Esophagus squamous epithelium (tissue), 5 donors: ENCODE measurements at places on chromosomes 6 and 20.

DNA sequence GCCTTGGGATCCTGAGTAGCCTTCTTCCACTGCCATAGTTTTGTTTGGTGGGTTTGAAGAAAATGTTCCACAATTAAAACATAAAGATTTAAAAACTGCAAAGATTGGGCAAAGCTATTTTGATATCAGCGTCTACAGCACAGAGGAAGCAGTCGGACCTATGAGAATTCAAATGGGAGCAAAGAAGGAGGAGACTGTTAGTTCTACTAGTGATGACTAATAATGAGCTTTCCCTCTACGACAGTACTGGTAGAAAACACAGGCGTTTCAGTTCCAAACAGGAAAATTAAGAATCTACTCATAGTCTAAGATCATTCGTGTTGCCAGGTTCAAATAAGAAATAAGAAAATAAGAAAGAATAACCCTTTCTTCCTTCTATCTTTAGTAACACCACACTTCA is 121.2 kb downstream of the INSM1 start:
- no peak for DNase-seq

DNA sequence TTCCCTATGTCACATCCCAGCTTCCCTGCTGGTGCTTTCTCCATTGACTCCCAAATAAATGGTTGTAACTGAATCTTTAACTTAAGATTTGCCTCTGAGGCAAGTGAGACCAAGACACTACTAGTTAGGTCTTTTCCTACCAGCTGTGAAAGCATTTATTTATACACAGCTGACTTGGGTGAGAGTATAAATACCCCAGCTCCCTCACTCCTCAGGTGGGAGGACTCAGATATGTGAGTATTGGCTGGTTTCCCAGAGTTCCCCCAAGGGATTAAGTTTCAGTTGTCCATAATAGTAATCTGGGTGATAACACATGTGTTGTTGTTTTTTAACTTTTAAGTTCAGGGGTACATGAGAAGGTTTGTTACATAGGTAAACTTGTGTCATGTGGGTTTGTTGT is 49.8 kb downstream of the CFAP61 start:
- DNase-seq = no peak

DNA sequence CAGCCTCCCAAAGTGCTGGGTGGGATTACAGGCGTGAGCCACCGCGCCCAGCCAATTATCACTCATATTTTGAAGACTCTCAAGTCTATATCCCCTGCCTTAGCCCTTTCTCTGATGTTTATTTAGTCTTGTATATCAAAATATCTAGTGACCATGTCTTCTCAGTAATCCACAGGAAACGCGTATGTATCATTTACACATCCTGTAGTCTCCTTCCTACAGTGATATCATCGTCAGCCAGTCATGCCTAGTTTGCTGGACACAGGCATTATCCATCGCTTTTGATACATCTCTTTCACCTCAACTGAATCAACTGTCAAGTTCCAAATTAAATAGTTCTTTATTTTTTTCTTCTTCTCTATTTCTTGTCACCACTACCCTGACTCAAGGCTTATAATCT is 223.7 kb downstream of the NKAIN2 start:
- DNase-seq = no peak

DNA sequence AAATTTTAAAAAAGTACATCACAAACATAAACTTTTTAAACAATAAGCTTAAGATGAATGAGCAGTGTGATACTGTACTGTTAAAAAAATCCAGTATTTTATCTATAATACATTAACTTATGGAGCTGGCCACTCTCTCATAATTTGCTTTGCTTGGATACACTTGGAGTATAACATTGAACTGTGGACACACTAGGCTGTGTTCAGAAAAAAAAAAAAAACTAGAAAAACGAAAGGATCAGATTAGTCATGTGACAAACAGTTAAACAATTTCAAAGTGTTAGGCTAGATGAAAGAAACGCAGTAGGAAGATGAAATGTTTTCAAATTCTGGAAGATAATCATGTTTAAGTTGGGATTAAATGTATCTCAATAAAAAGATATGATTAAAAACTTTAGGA is 220.0 kb downstream of the GRIK2 start:
- no peak for DNase-seq

DNA sequence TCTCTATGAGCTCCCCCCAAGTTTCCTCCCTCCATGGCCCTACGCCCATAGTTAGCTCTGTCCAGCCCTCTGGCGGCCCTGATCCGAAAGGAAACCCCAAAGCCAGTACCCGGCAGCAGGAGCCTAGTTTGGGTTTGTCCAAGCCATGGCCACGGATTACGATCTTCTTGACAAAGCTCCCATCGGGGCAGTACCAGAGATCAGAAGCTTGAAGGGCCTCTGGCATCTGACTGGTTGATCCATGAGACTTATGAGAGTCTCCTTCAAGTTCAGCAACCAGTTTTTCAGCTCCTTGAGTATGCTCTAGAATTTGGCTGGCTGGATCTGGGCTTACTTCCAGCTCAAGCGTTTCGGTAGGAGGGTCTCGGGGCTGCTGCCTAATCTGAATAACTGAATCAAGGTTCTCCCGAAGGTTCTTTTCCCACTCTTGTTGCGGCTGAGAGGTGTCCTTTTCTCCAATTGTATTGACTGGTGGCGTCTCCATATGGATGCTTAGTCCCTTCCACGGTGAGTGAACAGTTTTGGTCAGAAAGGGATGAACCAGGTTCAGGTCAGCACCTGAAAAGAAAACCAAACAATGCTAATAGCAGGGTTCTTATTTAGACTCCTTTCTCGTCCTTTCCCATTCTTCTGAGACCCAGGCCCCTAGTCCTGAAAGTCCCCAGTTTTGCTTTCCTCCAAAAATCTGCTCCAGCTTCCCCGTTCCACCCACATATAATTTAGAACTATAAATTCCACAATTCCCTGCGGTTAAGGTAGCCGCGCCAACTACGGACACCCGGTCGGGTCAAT is 595 bp downstream of the FKBPL start:
- no peak for DNase-seq

DNA sequence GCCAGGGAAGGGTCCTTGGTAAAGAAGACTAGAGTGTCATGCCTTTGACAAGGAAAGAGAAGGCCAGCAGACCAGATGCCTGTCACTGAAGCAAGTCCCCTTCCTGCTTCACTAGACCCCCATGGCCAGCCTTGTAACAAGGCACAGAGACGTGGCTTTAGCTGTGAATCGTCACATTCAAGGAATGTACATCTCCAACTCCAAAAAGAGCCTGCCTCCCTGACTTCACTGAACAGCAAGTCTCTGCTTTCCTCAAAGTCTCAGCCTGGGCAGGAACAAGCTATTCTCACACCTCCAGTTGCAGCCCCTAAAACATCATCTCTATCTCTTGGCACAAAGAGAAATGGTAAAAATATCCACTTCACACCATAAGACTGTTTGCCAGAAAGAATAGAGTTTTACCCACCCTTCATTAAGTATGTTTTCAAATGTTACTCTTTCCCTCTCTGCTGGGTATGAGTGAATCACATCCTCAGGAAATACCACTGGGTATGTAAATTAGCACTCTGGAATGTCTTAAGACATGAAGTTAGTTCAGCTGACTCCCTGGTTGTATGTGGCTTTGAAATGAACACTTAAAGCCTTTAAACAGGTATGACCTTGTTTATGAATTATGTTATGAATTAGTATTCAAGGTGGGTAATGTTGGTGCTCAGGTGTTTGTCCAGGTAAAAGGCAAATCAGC is 46.4 kb upstream of the NT5E start:
- DNase-seq = no peak

- DNase-seq = no peak
These were observed 5.3 kb downstream of the SFTA2 start for GRCh38 chr6:30926644-30927043.

- DNase-seq = no peak
These were observed 175.7 kb downstream of the PDE10A start for GRCh38 chr6:165487347-165487746.

GRCh38 chr20:49326026-49326425 is 48.2 kb upstream of the ZNFX1 start:
- DNase-seq = no peak

DNA sequence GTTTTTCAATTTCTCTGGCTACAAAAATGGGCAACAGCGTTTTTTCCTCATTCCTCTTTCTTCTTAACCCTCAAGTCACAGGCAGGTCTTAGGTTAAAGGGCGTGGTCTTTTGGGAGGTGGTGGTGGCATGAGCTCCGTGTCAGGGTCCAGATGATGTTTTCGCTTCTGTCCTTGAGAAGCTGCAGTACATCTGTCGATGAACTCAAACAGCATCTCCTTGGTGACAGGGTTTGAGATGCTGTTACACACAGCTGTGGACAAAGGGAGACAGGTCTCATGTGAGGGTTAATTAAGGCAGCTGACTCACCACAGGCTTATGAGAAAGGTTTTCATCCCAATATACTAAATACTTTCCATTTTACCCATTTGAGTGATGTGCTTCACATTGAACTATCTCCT is 350.8 kb downstream of the RNGTT start:
- no peak for DNase-seq

DNA sequence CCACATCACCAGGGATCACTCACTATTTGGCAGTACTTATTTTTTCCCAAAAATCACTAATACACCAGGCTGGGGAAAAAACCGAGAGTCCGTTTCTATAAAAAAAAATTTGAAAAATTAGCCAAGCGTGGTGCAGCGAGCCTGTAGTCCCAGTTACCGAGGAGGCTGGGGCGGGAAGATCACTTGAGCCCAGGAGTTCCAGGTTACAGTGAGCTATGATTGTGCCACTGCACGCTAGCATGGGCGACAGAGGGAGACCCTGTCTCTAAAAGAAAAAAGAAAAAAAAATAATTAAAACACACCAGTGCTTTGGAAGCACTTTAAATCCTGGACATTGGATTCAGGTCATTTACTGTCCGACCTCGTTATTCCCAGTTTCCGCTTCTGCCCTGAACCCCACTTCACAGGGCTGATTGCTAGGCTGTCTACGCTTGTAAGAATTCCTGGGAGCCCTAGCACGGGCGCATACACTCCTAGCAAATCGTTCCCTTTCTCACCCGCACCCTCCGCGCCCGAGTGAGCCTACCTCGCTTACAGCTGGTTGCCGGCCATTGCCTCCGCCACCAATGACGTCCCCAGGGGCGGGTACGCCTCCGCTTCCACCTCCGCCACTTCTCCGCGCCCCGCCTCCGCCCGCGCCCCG is at the start of gene TPMT:
TSS of gene TPMT (minus strand) at position 571 of the 643 bp plus-strand sequence. CDS start 5,950 bp downstream, outside the sequence.
- no peak for DNase-seq
